Left cardiac atrium (tissue), 4 donors: ENCODE measurements at places on chromosomes 11 and 22.
A peak's percentile ranks its signal among the peaks of the same experiment; 100 is the strongest.

DNA sequence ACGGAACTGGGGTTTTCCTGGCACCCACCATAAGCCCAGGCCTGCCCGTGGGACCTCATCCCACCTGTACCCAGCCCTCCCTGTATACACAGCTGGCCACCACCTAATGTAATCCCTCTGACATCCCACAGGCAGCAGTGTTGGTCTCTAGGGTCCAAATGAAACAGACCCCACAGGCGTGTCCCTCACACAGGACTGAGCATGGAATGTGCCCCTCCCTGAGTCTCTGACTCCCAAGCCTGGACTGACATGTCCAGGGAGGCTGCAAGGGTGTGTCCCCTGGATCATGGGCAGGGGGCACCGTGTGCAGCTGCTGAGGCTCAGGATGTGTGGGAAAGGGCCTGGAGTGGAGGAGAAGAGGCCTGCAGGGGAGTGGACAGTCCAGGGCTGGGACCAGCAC is 50.6 kb upstream of the PPARA start:
- DNase-seq, result no peak

DNA sequence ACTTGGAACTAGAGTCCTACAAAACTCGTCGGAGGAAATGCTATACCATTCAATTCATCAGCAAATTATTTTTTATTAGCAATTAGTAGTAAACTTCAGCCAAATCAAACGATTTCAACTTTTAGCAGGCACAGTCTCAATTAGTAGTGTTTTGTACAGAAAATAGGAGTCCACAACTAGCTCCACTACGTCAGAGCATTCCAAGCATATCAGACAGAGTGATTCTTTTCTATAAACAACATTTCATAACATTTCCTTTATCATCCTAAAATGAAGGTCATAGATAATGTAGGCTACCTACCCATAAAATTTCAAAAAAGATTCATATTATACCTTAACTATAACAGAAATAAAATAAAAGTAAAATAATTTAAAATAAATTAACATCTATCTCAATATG is 169.9 kb downstream of the KIF18A start:
- no peak for DNase-seq

GRCh38 chr11:2451916-2452315 is 7.1 kb downstream of the KCNQ1 start:
- no peak for DNase-seq

DNA sequence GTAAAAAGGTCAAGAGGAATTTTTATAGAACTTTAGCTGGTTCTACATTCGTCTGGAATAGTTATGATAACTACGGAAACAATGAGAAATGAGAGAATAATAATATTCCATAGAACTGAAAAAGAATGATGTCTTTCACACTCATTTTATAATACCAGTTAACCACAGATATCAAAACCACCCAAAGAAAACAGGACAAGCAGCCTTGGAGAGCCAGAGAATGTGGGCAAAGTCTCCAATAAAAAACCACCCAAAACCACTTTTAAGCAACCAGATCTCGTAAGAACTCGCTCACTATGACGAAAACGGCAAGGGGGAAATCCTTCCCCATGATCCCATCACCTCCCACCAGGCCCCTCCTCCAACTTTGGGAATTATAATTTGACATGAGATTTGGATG is 60.8 kb downstream of the ARHGAP32 start:
- DNase-seq, result no peak

GRCh38 chr11:77084581-77085191 is 17.9 kb downstream of the CAPN5 start:
- peak; percentile 14 for DNase-seq

- peak; percentile 46 for DNase-seq
These were observed 8.6 kb upstream of the GTSE1 start for GRCh38 chr22:46287873-46288751.

- DNase-seq, result peak; percentile 36
These were observed 22.7 kb upstream of the C1QTNF4 start for GRCh38 chr11:47616726-47617416.

GRCh38 chr22:39908136-39908535 is 7.3 kb downstream of the GRAP2 start:
- DNase-seq, result no peak

GRCh38 chr22:39138357-39138997 is 14.0 kb downstream of the CBX7 start:
- DNase-seq, result no peak

- no peak for DNase-seq
These were observed 102.9 kb downstream of the MTNR1B start for GRCh38 chr11:93072229-93072914.

DNA sequence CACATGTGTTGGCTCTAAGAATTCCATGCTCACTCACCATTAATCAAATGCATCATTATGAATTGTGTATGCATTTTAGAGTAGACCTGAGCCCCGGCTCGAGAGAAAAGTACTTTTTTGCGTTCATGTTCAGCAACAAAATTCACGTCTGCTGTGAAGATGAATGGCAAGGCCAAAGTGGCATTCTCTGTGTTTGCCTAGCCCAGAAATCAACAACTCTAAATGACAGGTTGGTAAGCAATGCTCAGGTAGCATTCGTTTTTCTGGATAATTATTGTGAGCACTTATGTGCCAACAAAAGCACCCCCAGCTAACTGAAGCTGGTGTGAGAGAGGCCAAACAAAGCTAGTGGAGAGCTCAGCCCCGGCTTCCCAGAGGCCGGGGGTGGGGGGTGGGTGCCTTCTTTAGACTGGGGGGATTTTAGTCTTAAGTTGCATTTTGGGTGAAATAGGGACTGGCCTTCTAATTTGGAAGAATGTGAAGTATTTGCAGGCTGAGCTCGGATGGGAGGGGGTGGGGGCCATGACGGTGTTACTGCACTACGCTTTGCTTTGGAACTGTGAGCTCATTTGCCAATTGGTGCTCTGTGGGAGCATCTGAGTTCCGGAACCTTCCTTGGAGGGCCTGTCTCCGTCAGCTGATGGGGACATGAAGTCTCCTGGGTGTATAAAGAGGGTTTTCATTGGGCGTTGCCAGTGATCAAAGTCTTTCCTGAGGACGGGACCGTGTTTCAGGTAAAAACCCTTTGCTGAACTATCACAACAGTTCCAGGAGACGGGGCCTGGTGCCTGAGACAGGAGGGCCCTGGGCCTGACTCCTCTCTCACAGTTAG is 29.0 kb upstream of the ALX4 start:
- DNase-seq, result no peak

DNA sequence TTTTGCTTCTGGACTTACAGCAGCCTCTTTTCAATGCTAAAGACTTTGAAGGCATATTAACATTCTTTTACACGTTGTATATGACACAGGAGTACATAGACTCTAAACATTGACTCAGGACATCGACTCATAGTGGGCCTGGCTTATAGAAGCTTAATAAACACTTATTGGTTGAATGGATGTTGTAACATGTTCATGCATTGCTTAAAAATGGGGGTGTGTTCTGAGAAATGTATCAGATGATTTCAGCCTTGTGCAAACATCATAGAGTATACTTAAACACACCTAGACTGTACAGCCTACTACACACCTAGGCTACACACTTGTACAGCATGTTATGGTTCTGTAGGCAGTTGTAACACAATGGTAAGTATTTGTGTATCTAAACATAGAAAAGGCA is 17.9 kb downstream of the TTC17 start:
- DNase-seq, result no peak

DNA sequence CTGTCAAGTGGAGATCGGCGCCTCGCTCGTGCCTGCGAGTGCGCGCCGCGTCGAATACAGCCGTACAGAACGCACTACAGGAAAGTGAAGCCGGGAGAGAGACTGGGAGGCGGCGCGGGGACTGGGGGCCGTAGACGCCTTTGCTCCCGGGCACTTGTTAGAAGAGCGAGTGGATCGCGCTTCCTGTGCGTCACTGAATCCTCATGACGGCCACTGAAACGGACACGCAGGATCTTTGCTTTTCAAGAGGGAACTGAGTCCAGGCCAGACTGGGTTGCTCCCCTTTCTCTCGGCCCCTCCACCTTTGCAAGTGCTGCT is 314 bp downstream of the RIC8A start:
- DNase-seq, result no peak

GRCh38 chr11:120581313-120581712 is 69.8 kb downstream of the GRIK4 start:
- DNase-seq, result no peak

- no peak for DNase-seq
These were observed 33.8 kb downstream of the SLC35F2 start for GRCh38 chr11:107824668-107825369.

DNA sequence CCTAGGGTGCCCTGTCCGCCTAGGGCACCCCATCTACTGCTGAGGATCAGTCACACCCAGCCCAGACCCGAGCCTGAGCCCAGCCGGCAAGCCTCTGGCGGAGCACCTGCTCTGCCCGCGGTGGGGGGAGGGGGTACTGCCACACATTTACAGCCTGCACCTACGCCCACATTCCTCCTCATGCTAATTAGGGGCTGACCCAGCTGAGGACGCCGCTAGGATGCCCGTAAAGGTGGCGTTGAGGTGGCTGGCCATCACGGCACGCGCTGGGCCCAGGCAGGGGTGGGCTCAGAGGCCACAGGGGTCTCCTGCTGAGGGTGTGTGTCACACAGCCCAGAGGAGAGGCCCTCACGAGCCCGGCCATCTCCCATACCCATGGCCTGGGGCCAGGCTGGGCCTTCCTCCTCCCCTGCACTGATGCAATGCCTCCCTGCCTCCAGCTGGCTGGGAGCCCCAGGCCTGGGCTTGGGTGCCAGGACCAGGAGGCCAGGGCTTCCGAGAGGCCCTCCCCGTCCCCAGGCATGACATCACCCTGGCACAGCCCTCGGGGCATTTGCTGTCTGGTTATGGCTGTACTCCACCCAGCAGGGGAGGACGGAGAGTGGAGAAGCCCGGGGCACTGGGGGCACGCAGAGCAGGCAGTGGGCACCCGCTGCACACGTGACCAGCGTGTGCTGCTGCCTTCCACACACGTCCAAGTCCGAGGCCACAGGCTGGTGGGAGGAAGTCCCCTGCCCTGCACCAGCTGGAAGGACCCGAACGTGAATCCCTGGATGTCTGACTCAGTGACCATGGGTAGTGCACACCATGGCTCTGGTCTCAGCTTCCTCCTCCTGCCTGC is 12.7 kb downstream of the DUSP8 start:
- peak; percentile 91 for DNase-seq

- DNase-seq, result no peak
These were observed 666.7 kb downstream of the OPCML start for GRCh38 chr11:132865623-132866022.

DNA sequence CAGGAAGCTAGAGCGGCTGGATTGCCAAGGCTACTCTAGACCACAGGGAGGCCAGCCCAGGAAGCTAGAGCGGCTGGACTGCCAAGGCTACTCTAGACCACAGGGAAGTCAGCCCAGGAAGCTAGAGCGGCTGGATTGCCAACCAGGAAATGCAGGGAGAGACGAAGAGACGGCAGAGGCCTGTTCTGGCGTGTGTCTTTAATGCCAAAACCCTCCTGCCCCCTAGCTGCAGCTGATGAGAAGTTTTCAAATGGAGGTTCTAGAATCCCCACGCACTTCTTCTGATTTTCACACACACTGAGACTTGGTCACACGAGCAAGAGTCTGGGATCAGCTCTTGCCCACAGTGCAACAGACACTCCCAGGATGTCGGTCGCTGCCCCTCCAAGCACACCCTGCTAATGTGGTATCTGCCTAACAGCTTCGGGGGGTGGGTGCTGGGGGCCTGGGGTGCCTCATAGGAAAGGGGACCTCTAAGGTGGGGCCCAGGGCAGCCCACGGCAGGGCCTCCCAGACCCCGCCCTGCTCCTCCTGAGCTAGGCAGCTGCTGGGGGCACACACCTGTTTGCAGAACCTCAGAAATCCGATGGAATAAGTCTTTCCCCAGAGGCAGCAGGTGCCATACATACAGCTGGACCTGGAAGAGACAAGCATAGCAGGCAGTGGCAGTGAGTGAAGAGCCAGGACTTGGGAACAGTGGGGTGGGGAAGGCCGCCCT is 28.5 kb downstream of the MAFF start:
- no peak for DNase-seq

DNA sequence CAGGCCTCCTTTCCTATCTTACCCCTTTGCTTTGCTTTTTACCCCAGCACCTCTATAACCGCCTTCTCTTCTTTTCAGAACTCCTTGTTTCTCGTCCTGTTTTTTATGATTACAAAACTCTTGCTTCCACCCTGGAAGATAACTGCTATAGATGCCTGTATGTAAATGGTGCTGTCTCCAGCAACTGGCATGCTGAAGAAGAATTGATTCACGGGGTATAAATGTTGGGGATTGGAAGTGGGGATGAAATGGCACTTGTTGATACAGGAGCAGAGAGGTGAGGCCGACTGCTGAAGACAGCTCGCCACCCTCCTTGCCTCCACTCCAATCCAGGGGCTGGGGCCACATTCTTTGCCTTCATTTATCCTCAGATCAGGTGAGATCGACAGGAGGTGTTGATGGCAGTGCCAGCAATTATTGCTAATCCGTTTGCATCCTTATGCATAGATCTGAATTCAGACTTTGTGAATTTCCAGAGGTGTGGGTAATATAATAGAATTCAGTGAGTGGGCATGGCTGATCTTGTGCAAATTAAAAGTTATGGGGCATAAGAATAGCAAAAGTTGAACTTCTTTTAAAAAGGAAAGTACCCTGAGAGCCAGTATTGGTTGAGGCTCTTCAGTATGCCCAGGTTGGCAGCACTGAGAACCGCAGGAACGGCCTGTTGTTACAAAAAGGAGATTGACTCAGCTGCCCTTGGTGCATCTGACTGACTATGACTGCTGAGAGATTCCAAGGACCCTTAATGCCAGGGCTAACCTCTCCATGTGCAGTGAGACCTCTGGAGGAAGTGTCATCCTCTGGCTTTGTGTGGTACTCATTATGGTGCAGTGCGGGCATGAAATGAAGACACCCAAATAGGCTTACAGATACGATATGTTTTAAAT is 5.3 kb downstream of the NEAT1 start:
- peak; percentile 40 for DNase-seq

GRCh38 chr11:116641561-116642045 is 131.2 kb downstream of the BUD13 start:
- DNase-seq, result peak; percentile 37

- DNase-seq, result no peak
These were observed at the start of gene OR51A4 for GRCh38 chr11:4947505-4947904. TSS of gene OR51A4 (minus strand) at chr11:4947605. CDS start at chr11:4947100, 505 bp downstream.

- DNase-seq, result peak; percentile 63
These were observed at the start of gene MICAL3 for GRCh38 chr22:18024276-18024939. TSS of gene MICAL3 (minus strand) at chr22:18024561. CDS start at chr22:17906812, 117,749 bp downstream.
